Kidney epithelial cell (primary cell): ENCODE measurements at places on chromosomes 5 and 9.

DNA sequence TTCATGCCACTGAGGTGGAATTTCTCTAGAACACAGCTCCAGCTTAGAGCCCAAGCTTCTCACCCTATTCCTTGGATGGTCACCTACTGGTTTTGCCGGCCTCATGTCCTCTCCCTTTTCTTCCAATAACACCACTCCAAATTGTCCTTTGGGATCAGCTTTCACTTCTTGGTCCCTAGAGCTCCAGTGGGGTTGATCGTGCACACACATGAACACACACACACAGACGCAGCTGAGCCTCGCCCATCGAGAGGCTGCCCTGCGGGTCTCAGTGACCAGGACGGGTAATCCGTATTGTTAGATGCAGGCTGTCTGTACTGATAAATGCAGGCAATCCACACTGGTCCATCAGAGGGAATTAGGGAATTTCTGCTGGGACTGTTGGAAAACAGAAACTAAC, 6.9 kb downstream of the COL23A1 start:
- DNase-seq = no peak

DNA sequence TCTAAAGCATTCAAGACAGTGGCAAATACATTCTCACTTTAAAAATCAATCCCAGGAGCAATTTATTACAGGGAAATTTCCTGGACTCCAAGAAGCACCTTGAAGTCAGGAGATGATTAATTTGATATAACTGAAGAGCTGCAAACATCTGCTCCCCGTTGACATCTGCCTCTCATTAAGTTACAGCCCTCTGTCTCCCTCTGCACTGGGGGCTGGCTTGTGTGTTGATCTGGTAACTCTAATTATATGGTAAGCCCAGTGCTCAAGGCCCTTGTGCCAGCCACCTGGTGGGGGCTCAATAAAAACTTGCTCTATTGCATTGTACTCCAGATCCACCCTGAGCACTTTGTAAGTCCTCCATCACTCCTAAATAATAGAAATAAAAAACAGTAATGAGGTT, 131.1 kb upstream of the ZNF462 start:
- DNase-seq = no peak

GRCh38 chr9:91776409-91777291, 173.4 kb downstream of the ROR2 start:
- DNase-seq = no peak

DNA sequence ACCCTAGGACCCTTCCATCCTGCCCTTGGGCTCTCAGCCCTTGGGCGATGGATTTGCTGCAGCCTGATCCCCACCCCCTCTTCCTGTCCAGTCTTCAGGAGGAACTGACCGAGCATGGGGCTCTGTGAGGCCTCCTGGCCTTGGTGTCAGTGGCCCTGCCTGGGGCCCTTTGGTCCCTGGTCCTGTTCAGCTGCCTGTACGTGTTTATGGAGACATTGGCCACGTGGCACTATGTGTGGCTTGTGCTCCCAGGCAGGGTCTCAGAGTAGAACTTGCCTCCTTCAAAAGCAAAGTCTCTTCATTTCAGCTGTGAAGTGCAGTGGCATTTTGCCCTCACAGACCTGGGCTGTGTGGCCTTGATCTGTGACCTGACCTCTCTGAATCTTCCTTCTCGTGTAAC, 11.1 kb downstream of the FCN2 start:
- no peak for DNase-seq

- DNase-seq = no peak
Observed at GRCh38 chr9:69945671-69946141, 97.9 kb upstream of the MAMDC2 start.
